H9 (cell line): ENCODE measurements at places on chromosomes 16 and 17.

DNA sequence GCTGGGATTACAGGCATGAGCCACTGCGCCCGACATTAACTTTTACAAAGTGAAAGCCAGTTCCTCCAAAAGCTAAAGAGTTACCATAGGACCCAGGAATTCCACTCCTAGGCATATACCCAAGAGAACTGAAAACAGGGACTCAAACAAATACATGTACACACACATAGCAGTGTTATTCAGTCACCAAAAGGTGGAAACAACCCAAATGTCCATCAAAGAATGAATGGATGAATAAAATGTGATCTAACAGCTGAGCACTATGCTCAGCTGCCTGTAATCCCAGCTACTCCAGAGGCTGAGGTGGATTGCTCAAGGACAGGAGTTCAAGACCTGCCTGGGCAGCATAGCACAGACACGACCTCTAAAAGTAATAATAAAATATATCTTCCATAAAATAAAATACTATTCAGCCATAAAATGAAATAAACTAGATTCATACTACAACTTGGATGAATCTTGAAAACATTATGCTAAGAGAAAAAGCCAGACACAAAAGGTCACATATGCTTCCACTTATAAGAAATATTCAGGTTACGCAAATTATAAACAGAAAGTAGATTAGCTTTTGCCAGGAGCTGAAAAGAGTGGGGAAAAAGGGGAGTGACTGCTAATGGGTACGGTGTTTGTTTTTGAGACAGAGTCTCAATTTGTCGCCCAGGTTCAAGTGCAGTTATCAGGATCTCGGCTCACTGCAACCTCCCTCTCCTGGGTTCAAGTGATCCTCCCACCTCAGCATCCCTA is 9.3 kb upstream of the USP7 start:
- no peak for DNase-seq

GRCh38 chr17:64784353-64785010 is 122.4 kb upstream of the SMURF2 start:
- no peak for DNase-seq

DNA sequence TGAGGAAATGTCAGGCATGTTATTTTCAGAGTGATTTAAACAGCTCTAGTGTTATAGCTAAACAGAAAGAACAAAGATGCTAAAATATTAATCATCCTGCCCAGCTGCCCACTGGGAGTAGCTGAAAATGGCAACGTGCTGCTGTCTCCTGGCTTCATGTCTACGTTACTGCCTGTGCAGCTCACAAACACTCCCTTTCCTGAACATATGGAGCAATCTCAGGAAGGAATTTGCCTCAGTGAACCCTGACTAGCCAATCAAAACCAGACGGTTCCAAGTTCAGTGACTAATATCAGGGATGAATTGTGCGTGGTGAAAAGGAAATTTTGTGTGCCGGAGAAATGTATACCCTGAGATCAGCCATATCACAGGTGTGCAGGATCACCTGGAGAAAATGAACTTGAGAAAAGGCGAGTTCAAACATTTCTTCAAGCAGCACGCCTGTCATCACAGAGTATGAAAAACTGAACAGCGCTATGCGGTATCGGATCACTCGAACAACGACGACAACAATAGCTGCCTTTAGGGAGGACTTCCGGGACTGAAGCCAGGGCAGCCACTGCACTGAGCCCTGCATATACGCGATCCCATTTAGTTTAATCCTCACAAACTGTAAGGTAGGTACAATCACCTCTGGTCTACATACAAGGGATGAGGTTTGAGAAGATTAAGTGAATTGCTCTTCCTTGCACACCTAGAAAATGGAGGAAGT is 110.3 kb downstream of the STX8 start:
- DNase-seq: no peak

DNA sequence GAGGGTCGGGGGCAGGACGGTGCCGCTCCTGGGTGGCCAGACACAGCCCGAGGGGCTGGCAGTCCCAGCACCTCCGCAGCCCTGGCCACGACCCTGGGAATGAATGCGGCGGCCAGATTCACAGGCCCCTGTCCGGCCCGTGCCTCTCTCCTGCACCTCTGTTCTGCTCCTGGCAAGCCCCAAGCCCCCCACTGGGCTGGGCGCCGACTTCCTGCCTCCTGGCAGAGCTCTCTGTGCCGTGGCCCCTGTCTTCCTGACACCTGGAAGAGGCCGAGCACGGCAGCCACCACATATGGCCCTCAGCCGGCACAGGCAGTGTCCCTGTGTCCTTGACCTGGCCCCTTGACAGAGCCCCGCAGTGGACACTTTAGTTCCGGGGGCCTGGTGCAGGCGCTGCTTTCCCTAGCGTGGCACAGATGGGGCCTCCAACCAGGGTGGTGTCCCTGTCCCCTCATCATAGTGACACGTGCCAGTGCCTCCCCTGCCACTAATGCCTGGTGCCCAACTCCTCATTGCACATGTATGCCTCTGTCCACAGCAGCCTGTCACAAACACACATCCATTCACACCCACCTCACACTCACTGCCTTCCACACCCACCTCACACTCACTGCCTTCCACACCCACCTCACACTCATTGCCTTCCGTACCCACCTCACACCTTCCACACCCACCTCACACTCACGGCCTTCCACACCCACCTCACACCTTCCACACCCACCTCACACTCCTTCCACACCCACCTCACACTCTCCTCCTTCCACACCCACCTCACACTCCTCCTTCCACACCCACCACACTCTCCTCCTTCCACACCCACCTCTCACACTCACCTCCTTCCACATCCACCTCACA is 110.6 kb upstream of the PLCG2 start:
- DNase-seq: no peak

DNA sequence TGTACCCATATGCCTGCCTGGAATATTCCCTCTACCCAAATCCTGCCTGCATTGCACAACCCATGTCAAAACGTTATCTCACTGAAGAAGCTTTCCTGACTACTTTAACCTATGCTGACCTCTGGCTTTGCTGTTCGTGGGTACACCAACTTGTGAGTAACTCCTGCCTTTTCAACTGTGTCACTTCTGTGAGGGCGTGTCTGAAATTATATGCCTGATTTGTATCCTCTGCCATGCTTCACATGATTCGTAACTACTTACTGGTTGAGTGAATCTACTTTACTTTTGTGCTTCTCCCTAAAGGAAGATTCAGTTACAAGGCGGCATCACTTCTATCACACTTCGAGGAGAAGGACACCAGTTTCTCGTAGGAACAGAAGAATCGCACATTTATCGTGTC is 33.3 kb upstream of the USP43 start:
- DNase-seq: no peak

GRCh38 chr16:81483970-81484595 is 39.5 kb downstream of the CMIP start:
- no peak for DNase-seq

DNA sequence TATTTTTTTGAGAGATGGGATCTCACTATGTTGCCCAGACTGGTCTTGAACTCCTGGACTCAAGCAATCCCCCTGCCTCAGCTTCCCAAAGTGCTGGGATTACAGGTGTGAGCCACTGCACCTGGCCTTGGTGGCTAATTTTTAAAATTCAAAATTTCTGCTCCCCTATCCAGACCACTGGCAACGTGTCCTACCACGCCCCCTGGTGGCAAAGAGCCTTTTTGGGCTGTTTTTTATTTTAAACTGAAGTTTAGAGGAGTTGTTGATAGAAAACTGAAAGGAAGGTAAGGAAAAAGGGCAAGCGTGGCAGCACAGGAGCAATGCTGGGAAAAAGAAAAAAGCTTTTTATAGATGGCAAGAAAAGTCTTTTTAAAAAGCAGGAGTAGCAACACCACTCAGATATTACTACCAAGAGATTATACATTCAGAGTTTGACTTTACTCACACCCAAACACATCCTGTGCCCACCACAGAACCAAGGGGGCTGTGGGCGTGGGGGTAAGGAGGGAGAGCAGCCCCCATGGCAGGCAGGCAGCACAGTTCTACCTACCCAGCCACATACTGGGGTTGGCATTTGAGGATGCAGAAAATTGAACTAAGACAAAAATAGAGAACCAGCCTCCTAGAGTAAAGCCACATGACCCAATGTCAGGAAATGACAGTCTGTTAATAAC is 4.2 kb upstream of the MXRA7 start:
- DNase-seq: peak; percentile 61

GRCh38 chr16:15509593-15510535 is 75.5 kb downstream of the BMERB1 start:
- DNase-seq: no peak
